ENCODE measurements at places on chromosomes 7 and 10.

DNA sequence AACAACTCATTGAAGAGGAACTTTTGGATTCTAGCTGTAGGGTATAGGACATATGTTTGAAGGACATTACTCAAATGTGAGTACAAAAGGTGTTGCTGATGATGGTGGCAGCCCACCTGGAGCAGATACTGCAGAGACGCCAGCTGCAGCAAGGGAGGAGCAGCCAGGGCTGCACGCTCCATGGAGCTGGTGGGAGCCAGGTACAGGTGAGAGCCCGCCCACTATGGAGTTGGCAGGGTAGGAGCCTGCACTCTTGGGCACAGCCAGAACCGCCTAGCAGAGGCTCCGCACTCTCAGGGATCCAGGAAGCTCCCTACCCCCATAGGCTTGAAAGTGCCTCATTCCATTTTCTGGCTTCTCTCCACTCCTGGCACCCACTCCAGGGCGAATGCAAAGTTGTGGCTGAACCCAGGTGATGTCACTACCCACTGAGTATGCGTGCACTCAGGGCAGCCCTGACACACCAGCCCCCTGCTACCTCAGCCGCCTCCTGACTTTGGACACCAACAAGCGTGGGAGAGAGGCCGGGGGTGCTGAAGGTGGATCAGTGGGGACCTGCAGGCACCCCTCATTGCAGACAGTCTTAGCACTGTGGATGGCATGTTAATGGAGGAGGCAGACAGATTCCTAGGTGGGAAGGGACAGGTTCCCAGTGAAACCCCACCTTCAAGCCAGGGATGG lies 761.1 kb downstream of the IPMK start:
- no peak for DNase-seq

DNA sequence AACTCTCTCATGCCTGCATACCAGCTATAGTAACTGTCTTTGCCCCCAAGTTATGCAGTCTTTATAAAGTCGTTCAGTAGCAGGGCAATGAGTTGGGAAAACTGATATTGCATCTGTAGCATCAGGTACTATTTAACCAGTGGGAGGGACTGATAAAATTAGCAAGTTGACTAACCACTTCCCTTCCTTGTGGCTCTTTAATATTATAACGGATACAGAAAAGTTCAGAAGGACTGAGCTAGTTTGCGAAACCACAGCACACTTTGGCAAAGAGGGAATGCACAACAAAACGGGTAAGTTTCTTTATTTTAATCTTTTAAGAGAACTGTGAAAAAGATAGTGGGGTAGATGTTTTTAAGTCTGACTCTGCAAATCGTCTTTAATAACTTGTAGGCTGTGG lies 205.3 kb upstream of the HDAC9 start:
- DNase-seq: no peak

GRCh38 chr7:52719677-52720076 lies 315.8 kb upstream of the POM121L12 start:
- DNase-seq: no peak

DNA sequence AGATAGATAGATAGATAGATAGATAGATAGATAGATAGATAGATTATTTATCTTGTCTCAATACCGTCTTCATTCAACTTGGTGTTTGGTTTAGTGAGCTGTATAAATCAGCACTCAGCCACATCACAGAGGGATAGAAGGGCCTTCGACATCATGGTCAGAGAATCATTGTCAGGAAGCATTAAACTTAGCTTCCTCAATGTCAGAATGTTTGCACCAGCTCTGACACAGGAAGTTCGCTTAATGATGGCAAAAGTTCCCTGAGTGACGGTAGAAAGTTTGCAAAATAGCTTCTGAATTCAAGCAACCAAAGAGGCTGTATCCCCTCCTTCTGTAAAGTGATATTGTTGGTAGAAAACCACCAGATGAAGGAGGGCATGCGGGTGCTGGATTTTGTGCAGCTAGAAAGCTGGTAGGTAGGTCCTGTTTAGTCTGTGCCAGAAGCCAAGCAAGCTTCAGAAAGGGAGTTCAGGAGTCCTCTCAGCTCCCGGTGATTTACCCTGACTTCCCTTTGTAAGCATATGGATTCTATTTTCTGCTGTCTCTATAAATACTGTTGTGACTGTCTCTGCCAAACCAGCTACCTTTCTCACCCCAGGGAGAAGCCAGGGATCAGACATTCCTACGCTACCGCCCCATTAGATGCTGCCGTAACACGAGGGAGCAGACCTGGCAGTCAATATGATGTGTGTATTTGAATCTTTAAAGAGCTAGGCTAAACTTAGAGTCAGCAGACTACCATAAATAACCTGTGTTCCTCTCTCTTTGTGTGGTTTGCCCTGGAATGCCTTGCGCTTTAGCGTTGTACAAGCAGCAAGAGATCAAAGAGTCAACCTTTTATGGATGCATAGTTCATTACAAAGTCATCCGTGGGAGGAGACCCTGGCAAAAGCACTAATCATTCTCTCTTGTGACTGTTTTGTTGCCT lies 200.5 kb upstream of the KIAA1217 start:
- no peak for DNase-seq

DNA sequence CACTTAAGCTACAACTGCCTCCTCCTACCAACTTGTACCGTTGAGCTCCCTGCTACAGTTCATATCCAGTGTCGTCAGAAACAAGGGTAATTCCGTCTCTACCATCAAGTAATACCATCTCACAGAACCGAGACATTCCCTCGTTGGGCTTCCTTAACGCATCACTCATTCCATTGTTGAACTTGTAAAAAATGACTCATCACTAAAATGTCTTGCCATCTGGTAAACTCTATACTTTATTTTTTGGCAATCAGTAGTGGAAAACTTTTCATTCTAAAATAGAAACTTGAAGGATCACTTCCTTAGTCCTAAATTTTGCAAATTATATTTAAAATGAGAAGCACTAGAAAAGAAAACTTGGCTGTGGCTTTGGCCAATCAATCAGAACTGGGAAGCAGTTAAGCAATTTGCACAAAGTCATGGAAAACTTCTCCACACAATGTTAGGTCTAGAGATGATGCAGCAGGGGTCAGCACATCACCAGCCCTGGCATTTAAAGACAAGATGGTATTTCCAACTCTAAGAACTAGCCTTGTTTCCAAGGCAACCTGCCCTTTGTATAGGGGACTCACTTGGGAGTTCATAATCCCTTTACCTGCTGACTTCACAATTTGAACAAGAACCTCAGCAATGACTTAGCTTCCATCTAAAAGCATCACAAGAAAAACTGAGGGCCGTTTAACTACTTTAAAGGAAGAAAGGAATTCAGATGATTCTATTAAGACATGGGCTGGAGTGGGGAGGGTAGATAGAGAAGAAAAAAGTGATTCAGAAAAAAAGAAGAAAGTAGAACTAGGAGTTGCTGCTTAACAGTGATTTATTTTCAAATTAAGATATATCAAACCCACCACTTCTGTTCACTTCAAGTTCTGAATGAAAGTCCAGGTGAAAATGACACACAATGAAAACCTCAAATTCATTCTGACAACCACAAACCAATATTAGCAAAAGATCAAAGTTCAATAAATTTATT lies 288.1 kb downstream of the PARD3 start:
- DNase-seq: no peak

DNA sequence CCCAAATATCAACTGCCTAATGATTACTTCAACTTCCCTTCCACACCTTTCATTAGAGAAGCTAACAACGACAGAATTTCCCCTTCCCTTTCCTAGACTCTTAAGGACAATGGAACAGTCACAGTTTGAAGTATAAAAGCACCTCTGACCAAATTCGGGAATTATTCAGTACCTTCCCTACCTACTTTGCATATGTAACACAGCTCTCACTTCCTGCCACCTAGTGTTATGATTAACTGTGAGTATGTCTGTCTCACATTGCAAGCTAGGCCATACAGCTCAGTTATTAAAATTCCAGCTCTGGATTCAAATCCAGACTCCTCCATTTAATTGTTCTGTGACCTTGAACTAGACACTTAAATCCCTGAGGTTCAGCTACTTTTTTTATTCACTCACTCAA lies 44.8 kb upstream of the HPSE2 start:
- DNase-seq: no peak

Measured in HuH-7.5 (cell line).